ENCODE measurements at places on chromosomes 5 and 9.

GRCh38 chr9:137899551-137900360, 22.2 kb downstream of the CACNA1B start:
- DNase-seq: no peak

- DNase-seq: no peak
Measured at GRCh38 chr5:135193213-135194125, 159.4 kb upstream of the PITX1 start.

- no peak for DNase-seq
Measured at GRCh38 chr9:108117795-108118194, 628.2 kb upstream of the KLF4 start.

GRCh38 chr5:157540707-157541446, 34.7 kb downstream of the ADAM19 start:
- DNase-seq: no peak

GRCh38 chr9:78470741-78471140, 173.8 kb downstream of the PSAT1 start:
- DNase-seq: no peak

- DNase-seq: no peak
Measured at GRCh38 chr9:136225748-136226679, 19.6 kb downstream of the QSOX2 start.

GRCh38 chr9:129584136-129584535, 36.8 kb downstream of the C9orf50 start:
- no peak for DNase-seq

DNA sequence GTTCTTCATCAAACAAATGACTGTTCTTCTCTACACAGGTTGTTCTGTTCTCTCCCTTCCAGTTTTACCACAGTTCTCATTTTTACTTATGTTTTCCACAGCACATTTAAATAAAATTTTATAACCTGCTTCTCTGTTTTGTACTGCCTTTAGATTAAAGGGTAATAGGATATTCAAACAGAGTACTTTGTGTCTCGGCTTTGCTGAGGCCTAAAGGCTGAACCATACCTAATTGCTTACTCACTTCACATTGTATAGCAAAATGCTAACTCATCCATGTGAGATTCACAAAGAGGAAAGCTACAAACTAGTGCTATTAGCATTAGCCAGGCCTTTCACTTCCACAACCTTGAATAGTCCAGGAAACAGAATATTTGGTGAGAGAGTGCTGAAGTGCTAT, 200.3 kb downstream of the TRPM3 start:
- peak; percentile 73 for DNase-seq

DNA sequence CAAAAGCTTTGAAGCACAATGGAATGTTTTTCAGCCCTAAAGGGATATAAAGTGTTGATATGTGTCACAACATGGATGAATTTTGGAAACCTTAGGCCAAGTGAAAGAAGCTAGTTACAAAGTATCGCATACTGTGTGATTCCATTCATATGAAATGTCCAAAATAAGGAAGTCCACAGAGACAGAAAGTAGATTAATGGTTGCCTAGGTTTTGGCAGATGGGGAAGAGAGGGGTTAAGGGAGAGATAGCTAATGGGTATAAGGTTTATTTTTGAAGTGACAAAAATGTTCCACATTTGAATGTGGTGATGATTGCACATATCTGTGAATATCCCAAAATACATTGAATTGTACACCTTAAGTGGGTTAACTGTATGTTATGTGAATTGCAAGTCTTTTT, 57.5 kb upstream of the MCCC2 start:
- DNase-seq: no peak

DNA sequence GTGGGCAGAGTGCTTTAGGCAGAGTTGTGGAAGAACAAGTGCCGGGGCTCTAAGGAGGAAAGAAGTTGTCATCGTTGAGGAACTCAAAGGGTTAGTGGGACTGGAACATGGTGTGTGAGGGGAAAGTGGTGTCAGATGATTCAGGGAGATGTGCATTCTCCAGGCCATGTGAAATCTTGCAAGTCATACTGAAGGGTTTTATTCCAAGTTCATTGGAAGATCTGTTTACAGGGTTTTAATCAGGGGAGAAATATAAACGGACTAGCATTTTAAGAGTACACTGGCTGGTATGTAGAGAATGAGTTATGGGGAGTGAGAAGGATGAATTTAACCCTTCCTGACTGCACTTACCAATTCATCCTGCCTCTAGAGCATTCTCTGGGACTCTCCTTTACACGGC, 49.3 kb downstream of the NR2F1 start:
- DNase-seq: no peak

- no peak for DNase-seq
Measured at GRCh38 chr5:167798448-167798847, 493.0 kb upstream of the WWC1 start.

DNA sequence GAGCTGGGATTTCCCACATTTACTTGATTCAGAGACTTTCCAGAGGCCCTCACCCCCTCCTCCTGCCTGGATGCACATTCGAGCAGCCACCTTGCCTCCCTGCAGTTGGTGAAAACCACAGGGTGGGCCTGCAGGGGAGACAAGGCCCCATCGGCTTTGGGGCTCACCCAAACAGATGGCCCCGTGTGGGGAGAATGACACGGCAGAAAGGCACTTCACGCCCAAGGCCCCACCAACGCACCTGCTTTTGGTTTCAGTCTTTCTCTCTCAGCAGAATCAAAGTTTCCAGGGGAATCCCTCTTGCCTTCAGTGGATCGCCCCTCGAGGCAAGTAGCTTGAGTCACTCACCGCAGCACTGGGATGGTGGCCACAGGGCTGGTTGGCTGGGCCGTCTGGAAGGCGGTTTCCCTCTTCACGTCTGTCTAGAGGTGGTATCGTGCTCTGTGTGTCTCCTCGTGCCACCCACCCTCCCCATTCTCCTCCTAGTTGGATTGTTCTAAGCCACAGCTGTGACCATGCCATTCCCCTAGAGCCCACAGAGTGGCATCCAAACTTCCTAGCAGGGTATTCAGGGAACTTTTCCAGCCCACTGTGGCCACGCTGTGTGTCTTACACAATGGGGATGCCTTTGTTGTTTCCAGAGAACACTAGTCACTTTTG, 31.8 kb downstream of the SEC61B start:
- DNase-seq: no peak

DNA sequence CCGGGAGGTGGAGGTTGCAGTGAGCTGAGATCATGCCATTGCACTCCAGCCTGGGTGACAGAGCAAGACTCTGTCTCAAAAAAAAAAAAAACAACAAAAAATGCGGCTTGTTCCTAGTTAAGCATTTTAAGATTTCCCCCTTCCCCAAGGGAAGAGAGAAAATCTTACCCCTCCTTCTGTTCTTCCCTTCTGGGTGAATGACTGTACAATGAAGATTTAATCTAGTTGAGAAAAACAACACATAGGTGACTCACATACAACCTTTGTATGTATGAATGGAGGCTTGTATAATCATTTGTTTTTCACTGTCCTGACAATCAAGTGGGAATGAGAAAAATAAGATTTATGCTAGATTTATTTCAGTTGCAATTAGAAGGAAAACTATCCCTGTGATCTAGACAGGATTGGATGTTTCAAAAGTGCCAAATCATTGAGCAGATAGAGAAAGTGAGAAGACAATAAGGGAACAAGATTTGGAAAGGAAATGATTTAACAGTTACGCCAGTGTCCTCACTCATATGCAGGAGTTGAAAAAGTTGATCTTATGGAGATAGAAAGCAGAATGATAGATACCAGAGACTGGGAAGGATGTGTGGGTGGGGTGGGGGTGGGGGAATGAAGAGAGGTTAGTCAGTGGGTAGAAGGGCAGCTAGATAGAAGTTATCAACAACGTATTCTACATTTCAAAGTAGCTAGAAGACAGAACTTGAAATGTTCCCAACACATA, 16.7 kb downstream of the GDA start:
- no peak for DNase-seq

DNA sequence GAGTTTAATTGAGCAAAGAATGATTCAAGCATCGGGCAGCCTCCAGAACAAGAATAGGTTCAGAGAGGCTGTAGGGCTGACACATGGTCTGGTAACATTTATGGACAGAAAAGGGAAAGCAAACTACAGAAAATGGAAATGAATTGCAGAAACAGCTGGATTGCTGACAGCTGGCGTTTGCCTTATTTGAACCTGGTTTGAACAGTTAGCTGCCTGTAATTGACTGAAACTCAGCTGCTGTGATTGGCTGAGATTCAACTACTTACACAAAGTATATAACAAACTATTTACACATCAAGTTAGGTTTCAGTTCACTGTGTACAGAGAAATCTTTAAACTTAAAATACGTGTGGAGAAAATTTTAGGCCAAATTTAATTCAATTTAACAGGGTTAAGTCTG, 441.7 kb downstream of the PRELID2 start:
- no peak for DNase-seq

- DNase-seq: peak; percentile 71
Measured at GRCh38 chr9:37079370-37080164, 40.8 kb upstream of the ZCCHC7 start.

DNA sequence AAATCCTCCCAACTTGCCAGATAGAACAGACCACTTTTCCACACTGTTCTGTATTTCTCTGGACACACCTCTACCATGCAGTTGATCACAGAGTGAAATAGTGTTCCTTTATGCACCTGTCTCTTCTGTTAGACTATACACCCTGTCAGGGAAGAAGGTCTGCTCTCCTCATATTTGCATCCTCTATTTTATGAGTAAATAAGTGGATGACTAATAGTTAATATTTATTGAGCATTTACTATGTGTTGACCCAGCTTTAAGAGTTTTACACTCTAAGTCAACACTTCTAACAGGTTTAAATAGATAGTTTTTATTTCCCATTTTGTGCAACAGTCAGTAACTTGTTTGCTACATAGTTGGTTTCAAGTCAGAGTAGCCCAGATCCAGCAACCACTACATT, 452.8 kb upstream of the MPDZ start:
- no peak for DNase-seq

DNA sequence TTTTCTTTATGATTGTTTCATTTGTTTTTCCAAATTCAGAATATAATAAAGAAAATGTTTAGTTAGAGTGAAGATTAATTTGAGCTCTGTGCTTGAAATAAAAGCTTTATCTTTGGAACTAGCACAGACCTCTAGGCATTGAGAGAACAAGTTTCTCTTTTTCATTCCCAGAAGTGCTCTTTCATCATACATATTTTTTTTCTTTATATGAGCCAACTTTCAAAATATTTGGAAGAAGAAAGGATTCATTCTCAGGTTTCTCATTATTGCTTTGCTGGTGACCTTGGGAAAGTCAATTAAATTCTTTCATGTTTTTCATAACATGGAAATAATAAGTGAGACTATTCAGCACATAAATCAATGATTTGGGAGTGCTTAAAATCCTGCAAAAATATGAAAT, 16.8 kb downstream of the CTXN3 start:
- no peak for DNase-seq

- no peak for DNase-seq
Measured at GRCh38 chr9:5459289-5459829, 9.0 kb downstream of the CD274 start.

GRCh38 chr9:91253488-91253887, 108.2 kb downstream of the AUH start:
- DNase-seq: no peak

GRCh38 chr9:113533335-113534225, 70.1 kb downstream of the RGS3 start:
- no peak for DNase-seq

DNA sequence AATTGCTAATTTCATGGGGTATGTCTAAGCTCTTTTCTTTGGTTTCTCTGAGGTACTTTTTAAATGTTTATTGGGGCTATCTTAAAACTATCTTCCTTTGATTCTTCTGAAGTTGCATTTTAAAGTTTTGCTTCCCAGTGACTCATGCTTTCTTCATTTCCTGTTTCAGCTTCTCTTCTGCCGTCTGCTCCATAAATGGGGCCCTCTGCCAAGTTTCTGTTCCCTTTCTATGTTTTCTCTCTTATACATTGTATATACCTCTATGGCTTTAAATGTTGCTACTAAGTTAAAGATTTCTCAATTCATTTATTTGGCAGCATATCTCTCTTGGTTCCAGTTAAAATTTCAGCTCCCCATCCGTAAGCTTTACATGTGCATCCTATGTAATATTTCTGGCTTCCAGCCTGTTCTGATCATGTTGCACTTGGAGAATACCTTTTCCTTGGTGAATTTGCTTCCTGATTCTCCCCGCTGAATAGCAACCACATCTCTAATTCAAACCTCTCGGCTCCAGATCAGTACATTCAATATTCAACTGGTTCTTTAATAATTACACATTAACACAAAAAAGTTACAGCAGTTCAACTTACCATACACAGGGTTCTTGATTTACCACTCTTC, 125.3 kb downstream of the ST8SIA4 start:
- no peak for DNase-seq

GRCh38 chr5:65391591-65391990, 90.1 kb downstream of the ADAMTS6 start:
- no peak for DNase-seq

DNA sequence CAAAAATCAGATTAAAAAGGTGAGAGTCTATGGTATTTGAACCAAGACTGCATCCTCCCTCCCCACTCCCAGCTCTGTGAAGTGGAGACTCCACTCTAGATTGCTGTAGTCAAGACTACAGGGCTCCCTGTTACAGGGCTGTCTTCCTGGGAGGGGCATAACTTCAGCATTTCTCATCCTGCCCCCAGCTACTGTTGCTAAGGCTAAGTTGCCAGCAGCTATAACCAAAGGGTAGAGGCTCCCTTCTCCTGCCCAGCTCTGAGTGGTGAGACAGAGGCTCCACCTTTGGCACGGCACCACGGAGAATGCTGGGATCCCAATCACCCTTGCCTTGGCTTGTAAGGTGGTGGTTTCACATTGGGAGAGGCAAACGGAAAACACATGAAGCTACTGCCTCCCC, 39.2 kb upstream of the GCNT4 start:
- no peak for DNase-seq

DNA sequence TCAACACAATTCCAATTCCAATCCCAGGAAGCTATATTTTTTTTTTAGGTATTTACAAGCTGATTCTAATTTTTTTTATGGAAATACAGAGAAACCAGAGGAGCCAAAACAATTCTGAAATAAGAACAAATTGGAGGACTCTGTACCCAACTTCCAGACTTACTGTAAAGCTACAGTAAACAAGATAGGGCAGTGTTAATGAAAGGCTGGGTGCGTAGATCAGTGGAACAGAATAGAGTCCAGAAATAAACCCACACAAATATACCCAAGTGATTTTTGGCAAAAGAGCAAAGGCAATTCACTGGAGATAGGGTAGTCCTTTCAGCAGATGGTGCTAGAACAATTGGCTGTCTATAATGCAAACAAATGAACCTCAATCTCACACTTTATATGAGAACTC, 50.6 kb downstream of the WHRN start:
- no peak for DNase-seq

DNA sequence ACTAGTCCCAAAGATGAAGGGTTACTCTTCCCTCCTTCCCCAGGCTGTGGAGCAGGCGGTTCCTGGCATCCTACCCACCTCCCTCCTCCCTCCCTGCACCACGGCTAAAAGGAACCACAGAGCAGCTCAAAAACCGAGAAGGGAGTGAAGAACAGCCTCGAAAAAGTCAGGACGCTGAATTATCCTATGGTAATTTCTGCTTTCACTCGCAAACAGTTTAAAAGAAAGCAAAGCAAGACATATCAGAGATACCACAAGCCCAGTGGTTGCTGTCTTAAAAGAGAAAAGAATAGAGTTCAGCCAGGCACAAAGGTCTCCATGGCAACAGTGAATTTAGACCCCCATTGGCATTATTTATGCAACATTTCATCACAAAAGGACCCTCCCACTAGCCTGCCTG, 315.4 kb downstream of the CTNND2 start:
- DNase-seq: no peak
